ENCODE measurements at places on chromosomes 5 and 9. TPM values are rescaled to one million over a fixed set of nuclear protein-coding genes. Genes with fewer than 3 reads are reported as not detected.

The OR1J2 gene
- 0.19 TPM for polyA plus RNA-seq

The ITGA1 gene
- polyA plus RNA-seq = 115 TPM

The C9 gene
- not detected for polyA plus RNA-seq

The CD180 gene
- polyA plus RNA-seq = 0.14 TPM

The PCDHGA6 gene
- polyA plus RNA-seq = 3.9 TPM

The SLC45A2 gene
- not detected for polyA plus RNA-seq

The DNAH5 gene
- 2.1 TPM for polyA plus RNA-seq

The SYK gene
- not detected for polyA plus RNA-seq

The PDZD2 gene
- 0.40 TPM for polyA plus RNA-seq

The GRK6 gene
- polyA plus RNA-seq = 15.8 TPM

The MVB12B gene
- 4.6 TPM for polyA plus RNA-seq

The CD74 gene
- polyA plus RNA-seq = 1.3 TPM

The PCDHGC3 gene
- 109 TPM for polyA plus RNA-seq

The IRX4 gene
- not detected for polyA plus RNA-seq

The OLFM1 gene
- 2.0 TPM for polyA plus RNA-seq

The LMBRD2 gene
- polyA plus RNA-seq = 7.2 TPM

The CNTFR gene
- 0.18 TPM for polyA plus RNA-seq

The CFAP90 gene
- polyA plus RNA-seq = not detected

The NUTM2F gene
- not detected for polyA plus RNA-seq

The GLIPR2 gene
- polyA plus RNA-seq = 57.8 TPM

The BTNL3 gene
- not detected for polyA plus RNA-seq

The PCDHGA12 gene
- polyA plus RNA-seq = 14.1 TPM

The EIF4E1B gene
- not detected for polyA plus RNA-seq

The SLC1A3 gene
- polyA plus RNA-seq = 2.2 TPM

The WDR70 gene
- polyA plus RNA-seq = 31.4 TPM

The LVRN gene
- 0.10 TPM for polyA plus RNA-seq

The TMEM232 gene
- polyA plus RNA-seq = 0.87 TPM

The PCA3 gene
- not detected for polyA plus RNA-seq

The ZNF169 gene
- 1.5 TPM for polyA plus RNA-seq

The OMD gene
- 0.07 TPM for polyA plus RNA-seq

The SPINK7 gene
- not detected for polyA plus RNA-seq

All from fibroblast of lung (primary cell).